ENCODE measurements at places on chromosomes 3 and 15.

DNA sequence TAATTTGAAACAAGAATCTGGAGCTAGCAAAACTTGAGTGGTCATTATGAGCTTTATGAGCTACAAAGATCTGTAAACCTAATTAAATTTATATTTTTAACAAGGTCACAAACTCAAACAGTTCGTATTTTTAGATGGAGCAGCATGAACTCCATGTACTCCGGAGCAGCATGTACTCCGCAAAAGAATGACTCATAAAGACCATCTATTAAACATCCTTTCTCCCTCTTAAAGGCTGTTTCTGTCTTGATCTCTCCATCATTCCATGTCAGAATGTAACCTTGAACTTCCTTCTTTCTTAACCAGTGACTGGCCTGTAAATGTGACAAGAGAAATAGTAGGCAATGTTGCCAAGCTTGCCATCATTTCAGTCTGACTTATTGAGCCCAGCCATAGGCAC, 696.9 kb downstream of the ZNF385D start:
- DNase-seq: no peak

DNA sequence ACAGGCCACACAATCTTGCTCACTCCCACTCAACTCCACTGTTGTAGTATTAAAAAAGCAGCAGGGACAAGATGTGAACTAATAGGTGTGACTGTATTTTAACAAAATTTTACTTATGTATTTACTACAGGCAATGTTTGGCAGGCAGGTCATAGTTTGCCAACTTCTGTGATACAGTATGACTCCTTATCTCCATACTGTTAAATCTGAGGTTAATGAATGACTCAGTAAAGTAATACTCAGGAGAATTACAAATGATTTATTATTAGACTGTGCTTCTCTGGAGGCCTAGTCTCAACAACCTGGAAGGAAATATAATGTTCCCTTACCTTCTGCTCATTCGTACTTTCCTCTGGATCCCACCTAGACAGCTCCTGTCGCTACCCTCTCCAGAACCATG, 258.6 kb upstream of the KCNMB2 start:
- no peak for DNase-seq

DNA sequence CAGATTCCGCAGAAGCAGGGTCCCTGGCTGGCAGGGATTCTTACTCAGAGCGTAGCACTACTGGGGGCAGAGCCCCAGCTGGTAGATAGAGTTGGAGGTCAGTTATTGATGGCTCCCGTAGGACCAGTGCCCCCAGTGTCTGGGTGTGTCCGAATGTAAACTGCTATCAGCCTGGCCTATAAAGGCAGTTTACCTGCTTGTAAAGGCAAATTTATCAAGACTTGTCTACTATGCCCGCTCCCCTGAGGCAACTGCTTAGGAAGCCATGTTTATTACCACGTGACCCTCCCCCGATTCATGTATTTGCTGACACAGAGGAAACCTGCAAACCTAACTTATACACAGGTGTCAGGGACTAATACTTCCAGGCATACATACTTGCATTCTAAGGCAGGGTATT, 607 bp upstream of the PPP1R14D start:
- no peak for DNase-seq

- no peak for DNase-seq
Measured at GRCh38 chr3:64798316-64798715, 110.5 kb upstream of the ADAMTS9 start.

DNA sequence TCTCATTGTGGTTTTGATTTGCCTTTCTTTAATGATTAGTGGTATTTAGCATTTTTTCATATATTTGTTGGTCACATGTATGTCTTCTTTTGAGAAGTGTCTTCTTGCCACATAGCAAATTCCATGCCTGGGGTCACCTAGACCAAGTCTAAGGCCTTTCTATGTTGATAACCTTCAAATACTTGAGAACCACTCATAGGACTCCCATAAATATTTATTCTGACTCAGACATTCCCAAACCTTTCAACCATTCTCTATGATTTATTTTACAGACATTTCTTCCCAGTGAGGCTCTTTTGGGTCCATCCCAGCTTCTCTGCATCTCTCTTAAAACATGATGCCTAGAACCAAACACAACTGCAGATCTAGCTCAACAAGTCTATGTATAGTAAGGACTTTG, 69.2 kb downstream of the ATP8B4 start:
- DNase-seq: no peak

GRCh38 chr15:36133742-36134141, 445.7 kb upstream of the CDIN1 start:
- DNase-seq: no peak

- no peak for DNase-seq
Measured at GRCh38 chr3:97612632-97613031, 151.9 kb upstream of the ARL6 start.

DNA sequence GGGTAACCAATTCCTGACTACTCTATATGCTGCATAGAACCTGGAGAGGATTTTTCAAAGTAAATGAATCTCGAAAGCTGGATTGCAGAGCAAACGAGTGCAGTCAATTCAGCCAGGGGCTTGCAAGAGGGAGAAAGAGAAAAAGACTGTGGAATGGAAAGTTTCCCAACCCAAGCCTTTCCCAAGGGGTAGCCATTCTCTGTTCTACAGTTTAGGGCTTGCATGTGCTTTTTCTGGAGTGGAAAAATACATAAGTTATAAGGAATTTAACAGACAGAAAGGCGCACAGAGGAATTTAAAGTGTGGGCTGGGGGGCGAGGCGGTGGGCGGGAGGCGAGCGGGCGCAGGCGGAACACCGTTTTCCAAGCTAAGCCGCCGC, 511 bp upstream of the RARB start:
- DNase-seq: no peak

GRCh38 chr3:141070727-141071357, 19.7 kb downstream of the SPSB4 start:
- DNase-seq: no peak

DNA sequence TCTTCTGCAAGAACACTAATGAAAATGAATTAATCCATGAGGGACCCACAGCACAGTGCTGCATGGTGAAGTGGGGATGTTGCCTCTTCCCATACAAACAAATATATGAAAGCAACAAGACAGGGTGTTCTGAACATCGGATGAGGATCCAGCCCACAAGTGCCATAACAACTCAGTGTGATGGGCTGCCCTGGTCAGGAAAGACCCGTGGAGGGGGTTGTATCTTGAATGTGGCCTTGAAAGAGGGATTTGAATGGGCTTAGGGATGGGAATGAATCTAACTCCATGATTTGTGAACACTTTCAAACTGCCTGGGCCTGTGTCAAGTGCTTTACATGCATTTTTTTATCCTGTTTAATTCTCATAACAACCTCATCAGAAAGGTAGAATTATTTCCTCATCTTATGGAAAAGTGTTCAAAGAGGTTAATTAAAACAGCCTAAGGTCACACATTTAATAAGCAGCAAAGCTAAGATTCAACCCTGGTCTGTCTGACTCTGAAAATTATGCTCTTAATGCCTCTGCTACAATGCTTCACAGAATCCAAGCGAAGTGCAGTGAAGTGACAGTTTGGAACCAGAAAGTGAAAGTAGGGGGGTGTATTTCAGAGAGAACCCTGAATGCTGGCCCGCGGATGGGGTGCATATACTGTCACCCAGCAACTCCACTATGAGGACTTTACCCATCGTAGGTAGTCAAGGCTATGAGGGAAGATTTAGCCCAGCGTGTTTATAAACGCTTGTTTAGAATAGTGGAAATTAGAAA, 65.6 kb upstream of the HEG1 start:
- DNase-seq: no peak

DNA sequence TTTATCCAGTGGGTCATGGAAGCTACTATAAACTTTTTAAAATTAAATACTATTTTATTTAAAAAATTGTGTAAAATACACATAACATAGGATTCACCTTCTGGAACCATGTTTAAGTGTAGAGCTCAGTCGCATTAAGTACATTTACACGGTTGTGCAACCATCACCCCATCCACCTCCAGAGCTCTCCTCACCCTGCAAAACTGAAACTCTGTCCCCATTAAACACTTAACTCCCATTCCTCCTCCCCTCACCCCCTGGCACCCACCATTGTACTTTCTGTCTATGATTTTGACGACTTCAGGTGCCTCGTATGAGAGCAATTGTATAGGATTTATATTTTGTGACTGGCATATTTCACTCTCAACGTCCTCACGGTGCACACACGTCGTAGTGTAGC, 70.7 kb downstream of the APBA2 start:
- no peak for DNase-seq

GRCh38 chr3:116102037-116102436, 343.2 kb downstream of the LSAMP start:
- DNase-seq: no peak

- no peak for DNase-seq
Measured at GRCh38 chr3:25768851-25769250, 14.4 kb downstream of the NGLY1 start.

DNA sequence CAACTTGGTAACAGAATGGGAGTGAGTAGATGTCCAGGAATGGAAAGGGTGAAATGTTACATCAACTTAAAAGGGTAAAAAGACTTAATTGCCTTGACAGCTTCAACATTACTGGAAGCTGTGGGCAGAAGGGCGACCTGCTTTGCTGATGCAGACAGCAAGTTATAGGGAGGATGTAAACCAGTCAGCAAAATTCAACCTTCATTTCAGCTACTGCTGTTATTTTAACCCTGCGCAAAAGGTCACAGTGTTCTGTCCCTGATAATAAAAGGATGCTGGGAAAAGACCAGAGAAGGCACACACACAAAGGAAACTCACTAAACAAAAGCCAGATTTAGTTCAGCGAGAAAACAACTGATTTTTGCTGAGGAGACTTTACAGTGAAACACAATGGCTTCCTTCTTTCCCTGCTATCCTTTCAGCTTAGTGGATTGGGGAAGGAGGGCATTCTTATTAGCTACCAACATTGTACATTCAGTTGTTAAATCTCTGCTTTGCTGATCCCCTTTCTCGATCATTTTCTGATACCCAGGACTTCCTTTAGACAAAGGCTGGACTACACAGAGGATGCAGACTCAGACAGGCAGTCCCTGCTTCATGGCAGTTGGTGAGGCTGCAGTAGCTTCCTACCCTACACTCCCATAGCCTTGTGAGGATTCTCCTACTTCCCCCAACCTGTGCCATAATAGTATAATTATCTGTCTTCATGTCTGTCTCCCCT, 62.0 kb downstream of the P3H2 start:
- no peak for DNase-seq

DNA sequence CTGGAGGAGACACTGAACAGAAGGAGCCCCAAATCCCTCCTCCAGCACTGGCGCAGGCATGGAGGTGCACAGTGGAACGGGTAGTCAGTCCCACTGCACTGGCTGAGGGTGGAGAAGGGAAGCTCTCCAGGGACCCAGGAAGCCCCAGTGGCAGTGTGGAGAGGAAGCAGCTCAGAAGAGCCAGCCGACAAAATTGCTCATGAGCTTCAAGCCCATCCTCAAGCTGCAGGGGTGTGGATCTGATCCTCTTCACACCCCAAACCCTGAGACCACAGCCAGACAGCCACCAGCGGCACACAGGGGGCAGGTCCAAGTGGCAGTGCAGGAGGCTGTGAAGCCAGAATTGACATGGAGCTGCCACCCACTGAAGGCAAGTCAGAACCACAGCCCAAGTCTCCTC, 32.1 kb downstream of the CYFIP1 start:
- no peak for DNase-seq

- DNase-seq: no peak
Measured at GRCh38 chr15:69524814-69525213, 72.2 kb downstream of the RPLP1 start.

DNA sequence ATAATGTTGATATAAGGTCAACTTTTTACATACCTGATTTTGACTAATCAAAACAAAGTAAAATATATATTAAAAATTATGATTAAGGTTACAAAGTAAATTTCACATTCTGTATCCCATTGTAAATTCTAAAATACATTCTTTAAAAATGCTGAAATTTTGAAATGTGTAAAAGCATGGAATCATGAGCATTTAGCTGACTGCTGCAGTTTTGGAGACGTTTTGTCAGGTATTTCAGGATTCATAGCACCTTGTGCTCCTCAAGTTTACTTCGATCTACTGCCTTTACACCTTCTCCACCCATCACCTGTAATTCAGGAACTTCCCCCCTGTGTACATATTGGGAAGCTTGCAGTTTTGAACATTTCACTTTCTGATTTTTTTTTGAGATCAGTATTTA, 71.0 kb downstream of the ARHGEF26 start:
- DNase-seq: no peak

- no peak for DNase-seq
Measured at GRCh38 chr3:188486126-188486525, 332.2 kb downstream of the LPP start.

DNA sequence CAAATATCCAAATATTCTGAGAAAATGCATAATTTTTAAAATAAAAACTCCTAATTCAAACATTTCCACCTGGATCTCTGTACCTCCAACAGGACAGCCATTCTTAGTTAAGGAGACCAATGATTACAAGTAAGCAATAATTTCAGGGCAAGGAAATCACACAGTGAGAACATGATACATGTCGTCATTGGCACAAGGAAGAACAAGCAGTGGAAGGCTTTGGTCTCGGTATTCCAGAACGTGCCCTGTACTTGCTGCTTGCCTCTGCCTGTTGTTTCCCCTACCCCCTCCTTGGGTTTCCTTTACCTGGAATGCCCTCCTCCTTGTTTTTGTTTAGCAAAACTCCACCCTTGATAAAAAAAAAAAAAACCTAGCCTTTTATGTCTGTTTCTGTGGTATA, 72.8 kb downstream of the PPM1L start:
- no peak for DNase-seq

- no peak for DNase-seq
Measured at GRCh38 chr15:33064878-33065277, 129.6 kb downstream of the FMN1 start.

DNA sequence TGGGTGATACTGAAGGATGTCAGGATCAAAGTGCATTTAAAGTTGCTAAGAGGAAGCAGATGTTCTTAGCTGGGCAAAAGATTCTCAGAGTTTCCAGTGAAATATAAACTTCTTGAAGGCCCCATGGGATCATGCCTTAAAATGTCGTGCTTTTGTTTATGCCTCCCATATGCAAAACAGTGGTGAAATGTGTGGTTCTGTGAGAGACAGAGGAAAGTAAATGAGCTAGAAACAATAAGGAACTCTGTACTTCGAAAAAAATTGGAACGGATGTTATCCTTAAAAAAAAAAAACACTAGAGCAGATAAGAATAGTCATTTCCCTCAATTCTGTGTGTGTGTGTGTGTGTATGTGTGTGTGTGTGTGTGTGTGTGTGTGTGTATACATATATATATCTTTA, 497.0 kb upstream of the TBL1XR1 start:
- no peak for DNase-seq
